ENCODE measurements at places on chromosomes 7 and 10.

DNA sequence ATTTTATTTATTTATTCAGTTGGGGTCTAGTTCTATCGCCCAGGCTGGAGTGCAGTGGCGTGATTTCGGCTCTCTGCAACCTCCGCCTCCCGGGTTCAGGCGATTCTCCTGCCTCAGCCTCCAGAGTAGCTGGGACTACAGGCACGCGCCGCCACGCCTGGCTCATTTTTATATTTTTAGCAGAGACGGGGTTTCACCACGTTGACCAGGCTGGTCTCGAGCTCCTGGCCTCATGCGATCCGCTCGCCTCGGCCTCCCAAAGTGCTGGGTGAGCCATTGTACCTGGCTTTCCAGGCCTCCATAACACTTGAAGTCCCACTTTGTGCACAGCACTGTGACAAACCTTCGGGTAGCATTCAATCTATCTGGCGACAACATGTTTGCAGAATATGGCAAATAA lies 1.0 kb upstream of the DCLRE1C start:
- no peak for DNase-seq

- DNase-seq: no peak
Measured at GRCh38 chr10:113557424-113557862, 4.6 kb downstream of the HABP2 start.

- DNase-seq: no peak
Measured at GRCh38 chr10:74033702-74034101, 35.8 kb downstream of the VCL start.

DNA sequence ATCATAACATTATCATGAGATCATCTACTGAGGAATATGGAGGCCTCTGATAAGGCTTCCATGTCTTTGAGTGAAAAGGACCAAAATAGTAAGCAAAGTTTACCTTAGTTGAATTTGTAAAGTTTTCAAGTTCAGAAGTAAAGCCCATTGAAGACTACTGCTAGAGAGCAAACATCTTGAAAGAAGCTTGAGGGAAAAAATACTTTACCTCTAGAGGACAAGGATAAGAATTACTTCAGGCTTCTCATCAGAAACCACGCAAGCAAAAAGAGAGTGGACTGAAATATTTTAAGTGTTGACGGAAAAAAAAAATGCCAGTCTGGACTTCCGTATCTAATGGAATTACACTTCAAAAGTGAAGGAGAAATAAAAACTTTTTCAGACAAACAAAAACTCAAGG lies 114.3 kb downstream of the MPP7 start:
- DNase-seq: no peak

DNA sequence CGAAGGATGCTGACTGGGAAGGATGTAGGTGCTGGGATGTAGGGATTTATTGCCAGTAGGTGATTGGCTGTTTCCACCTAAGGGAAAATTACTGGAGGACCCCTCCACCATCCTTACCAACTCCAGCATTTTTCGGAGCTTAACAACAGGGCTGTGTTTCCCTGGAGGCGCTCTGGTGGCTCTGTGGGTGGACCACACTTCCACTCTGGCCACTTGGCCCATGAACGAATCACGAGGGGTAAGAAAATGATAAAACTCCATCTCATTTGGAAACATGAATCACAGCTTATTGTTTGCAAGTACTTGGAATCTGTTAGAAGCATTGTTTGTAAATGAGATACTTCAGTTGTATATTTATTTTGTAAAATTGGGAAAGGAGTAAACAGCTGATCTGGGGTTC lies 3.0 kb downstream of the DOCK1 start:
- DNase-seq: no peak

DNA sequence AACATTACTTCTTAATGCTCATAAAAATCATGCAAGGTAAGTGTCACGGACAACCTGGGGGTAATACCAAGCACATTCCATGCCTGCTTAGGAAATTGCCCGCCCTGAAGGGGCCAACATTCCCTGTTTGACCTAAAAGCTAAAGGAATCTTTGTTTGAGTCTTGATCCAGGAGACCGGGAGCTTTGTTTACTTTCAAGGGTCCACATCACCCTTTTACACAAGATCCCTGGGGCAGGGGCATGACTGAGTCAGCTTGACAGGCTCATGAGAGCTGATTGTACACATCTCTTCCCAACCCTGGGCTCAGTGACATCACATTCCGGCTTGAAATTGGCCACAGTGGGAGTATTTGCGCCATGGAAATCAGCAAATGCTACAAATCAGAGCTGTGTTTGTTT lies 248.1 kb upstream of the HABP2 start:
- no peak for DNase-seq

- peak; percentile 12 for DNase-seq
Measured at GRCh38 chr7:149624006-149624405, 126.4 kb upstream of the ZNF746 start.

- no peak for DNase-seq
Measured at GRCh38 chr7:158495786-158496185, 91.8 kb downstream of the PTPRN2 start.

DNA sequence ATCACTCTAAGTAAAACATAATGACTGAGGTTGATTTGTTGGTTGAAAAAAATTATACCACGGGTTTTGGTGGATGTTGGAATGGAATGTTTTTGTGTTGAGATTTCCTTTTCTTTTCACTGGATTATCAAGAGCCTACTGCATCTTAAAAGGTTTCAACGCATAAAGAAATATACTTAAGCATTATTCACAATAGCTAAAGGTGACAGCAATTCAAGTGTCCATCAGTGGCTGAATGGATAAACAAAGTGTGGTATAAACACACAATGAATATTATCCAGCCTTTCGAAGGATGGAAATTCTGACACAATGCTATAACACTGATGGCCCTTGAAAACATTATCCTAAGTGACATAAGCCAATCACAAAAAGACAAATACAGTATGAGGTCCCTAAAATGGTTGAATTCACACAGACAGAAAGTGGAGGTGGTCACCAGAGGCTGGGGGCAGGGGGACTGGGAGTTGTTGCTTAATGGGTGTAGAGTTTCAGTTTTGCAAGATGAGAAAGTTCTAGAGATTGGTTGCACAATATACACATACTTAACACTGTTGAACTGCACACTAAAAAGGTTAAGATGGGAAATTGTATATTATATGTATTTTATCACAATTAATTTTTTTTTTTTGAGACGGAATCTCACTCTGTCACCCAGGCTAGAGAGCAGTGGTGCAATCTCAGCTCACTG lies 122.3 kb downstream of the NRP1 start:
- DNase-seq: no peak

DNA sequence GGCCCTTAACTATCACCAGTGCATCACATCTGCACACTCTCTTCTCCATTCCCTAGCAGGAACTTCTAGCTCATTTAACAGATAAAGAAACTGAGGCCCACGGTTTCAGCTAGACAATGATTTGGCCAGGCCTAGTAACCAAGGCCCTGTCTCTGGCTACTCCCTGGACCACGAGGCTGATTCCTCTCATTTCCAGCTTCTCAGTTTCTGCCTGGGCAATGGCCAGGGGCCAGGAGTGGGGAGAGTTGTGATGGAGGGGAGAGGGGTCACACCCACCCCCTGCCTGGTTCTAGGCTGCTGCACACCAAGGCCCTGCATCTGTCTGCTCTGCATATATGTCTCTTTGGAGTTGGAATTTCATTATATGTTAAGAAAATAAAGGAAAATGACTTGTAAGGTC lies 13.5 kb downstream of the AQP1 start:
- no peak for DNase-seq

DNA sequence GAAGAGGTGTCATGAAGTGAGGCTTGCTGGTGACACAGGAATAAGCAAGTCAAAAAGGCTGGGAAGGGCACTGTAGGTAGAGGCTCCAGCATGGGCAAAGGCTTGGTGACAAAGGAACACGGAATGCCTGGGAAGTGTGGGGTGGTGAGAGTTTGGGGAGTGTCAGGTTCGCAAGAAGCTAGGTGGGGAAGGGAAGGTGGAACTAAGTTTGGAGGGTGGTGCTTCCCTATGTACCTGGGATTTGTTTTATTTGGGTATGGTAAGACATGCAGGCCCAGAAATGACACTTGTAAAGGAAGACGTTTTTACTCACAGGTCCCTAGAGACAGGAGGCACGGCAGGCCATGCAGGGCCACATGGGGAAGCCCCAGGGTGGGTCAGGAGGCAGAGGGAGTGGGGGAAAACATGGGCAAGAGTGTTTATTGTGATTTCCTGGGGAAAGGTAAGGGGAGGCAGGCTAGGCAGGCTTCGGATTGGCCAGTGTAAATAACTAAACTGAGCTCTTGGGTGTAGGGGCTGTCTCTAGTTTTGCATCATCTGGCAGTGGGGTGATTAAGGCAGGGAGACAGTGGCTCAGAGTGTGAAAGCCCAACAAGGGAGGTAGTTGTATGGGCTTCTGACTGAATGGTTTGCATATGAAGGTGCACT lies 52.1 kb downstream of the SH2D4B start:
- DNase-seq: no peak

DNA sequence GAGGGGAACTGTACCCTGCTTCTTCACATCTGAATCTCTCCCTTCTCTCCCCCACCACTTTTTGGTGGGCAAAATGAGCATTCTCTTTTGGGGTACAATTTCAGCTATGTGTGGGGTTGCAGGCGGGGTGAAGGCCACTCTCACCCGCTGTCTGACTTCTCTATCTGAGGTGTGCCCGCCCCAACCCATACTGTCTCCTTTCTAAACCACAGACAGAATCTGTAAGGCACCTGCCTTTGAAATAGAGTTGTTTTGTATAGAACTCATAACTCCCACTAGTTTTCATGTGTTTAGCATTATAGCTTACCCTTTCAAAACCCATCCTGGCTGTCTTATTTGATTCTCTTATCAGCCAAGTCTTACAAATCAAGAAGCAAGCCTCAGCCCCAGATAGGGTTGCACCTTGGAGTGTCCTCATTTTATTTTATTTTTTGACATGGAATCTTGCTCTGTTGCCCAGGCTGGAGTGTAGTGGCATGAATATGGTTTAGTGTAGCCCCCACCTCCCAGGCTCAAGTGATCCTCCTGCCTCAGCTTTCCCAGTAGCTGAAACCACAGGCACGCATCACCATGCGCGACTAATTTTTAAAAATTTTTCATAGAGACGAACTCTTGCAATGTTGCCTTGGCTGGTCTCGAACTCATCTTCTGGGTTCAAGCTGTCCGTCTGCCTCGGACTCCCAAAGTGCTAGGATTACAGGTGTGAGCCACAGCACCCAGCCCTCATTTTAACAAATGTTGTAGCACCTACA lies 11.9 kb downstream of the TSPAN14 start:
- DNase-seq: no peak

DNA sequence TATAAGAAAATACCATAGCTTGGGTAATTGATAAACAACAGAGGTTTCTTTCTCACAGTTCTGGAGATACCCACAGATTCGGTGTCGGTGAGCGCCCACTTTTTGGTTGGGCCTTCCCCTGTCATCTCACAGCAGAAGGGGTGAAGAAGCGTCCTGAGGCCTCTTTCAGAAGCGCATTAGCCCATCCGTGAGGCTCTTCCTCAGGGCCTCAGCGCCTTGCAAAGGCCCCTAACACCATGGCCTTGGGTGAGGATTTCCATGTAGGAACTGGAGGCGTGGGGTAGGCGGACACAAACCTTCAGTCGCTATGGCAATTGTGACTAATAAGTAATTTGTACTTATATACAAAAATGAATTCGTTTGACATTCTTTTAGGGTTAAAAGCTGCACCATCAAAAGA lies 316.0 kb downstream of the PTPRN2 start:
- no peak for DNase-seq

DNA sequence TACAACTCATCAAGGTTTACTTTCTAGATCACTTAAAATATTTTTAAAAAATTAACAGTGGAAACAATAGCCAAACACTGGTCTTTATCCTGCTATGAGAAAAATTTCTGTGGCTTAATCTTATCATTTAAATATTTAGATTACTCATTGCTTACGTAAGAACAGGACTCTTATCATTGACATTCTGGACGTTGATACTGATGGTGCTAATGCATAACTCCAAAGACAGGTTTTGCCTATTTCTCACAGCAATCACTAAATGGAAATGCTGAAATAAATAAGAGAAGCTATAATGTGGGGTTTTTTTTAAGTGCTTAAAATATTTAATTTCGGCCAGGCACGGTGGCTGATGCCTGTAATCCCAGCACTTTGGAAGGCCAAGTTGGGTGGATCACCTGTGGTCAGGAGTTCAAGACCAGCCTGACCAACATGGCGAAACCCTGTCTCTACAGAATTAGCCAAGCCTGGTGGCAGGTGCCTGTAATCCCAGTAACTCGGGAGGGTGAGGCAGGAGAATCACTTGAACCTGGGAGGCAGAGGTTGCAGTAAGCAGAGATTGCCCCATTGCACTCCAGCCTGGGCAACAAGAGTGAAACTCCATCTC lies 195.0 kb downstream of the HGF start:
- DNase-seq: no peak

GRCh38 chr7:127620406-127621233 lies 2.7 kb upstream of the PAX4 start:
- DNase-seq: no peak

All from right renal pelvis (tissue), 4 donors.